CD4-positive, alpha-beta T cell (primary cell): ENCODE measurements at places on chromosomes 5 and 9. TPM values are rescaled to one million over a fixed set of nuclear protein-coding genes. Genes with fewer than 3 reads are reported as not detected.

PLPPR1 gene
- total RNA-seq = not detected

INSL4 gene
- total RNA-seq = not detected

PCDHB9 gene
- total RNA-seq = not detected

PCDHA9 gene
- not detected for total RNA-seq

TAS2R1 gene
- not detected for total RNA-seq

DNA sequence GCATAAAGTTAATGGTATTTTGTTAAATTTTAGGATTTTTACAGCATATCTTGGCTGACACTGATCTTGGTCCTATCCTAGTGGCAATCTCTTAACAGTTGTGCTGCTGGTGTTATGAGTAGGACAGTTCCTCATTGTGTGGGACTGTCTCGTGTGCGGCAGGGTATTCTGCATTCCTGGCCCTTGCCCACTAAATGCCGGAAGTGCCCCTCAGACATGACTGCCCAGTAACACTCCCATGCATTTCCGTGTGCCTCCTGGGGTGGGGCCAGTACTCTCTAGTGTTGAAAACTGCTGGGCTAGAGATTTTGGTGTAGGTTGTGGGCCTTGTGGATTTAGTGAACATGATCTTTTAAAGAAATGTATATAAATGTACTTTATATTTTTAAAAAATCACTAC lies 227.1 kb upstream of the DMRT1 start:
- DNase-seq = no peak

GRCh38 chr9:12874395-12874794 lies 99.6 kb downstream of the LURAP1L start:
- no peak for DNase-seq

DNA sequence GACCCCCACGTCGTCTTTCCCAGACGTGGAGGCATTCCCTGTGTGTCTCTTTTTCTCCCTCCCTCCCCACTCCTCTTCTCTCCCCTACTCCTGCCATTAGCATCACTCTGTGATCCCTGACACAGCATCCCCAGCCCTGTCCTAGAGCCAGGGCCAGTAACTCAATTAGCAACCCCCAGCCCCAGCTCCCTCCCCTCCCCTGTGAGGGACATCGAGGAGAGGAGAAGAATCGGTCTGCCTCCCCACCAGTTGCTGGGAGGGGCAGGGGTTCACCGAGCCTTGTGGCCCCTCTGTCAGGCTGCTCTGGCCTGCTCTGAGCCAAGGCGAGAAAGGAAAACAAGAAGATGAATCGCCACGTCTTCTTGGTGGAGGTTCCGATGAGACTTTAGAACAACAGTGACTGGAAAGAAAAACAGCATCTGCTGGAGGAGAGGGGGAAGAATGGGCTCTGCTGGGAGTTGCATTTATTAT lies 123.1 kb downstream of the PAPPA start:
- DNase-seq = no peak

DNA sequence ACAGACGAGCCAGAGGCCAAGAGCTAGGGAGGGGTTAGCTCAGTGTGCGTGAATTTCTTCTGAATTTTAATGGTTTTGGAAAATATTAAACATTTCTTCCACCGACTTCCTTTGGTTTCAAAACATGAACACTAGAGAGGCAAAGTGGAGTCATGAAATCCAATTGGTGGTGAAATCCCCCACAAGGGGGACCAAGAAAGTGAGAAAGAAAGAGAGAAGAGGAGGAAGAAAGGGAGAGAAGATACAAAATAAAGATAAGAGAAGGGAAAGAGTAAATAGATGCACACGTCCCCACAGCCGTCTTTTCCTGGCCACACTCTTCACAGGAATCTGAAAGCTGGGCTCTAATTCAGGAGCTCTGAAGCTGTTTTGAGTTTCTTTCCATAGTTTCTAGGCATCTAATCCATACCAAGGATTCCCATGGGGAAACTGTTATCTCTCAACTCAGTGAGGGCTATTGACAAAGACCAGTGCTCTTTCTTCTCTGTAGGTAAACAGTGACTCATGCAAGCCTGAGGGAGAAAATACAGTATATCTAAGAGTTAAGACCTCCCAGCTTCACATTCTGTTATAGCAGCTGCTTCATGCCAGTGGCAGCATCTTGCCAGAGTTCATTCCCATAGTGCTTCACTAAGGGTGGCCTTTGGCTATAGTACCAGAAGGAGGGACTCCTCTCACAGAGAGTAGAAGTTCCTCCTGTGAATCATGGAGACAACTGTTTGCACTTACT lies 115.8 kb upstream of the LIFR start:
- no peak for DNase-seq
